ENCODE measurements at places on chromosomes 12 and 14.
A peak's percentile ranks its signal among the peaks of the same experiment; 100 is the strongest.

DNA sequence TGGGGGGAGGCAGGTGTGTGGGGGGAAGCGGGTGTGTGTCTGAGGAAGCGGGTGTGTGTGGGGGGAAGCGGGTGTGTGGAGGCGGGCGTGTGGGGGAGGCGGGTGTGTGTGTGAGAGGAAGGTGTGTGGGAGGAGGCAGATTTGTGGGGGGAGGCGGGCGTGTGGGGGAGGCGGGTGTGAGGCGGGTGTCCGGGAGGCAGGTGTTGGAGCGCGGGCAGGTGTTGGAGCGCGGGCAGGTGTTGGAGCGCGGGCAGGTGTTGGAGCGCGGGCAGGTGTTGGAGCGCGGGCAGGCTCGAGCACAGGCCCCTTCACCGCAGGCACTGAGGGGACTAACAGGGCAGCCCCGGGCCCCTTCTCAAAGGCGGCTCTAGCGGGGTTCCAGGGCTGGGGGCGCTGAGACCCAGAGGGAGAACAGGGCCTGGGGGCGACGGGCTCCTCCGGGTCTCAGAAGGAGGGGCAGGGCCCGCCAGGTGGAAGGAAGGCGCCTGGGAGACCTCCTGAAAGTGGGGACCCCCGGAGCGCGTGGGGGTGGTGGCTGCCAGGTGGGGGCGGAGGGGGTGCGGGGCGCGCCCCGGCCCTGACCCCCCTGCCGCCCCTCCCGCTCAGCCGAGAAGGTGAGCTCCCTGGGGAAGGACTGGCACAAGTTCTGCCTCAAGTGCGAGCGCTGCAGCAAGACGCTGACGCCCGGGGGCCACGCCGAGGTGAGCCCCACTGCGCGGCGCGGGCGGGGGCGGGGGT is 3.2 kb downstream of the CRIP2 start:
- peak; percentile 46 for DNase-seq

DNA sequence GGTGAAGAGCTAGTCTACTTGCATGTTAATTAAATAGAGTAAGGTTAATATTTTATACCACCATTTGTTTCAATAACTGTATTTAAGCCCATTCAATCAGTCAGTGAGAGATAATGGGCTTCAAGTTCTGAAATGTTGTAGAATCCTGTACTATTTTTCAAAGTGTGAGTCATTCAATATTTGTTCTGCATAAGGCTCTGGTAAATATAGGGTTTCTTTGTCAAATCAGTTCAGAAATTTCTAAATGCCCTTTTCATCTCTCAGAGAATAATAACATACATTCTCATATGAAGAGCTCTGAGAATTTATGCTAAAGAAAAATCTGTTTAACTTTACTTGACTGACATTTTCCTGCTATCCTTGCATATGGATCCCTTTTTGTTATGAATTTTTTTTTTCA is 493.3 kb downstream of the TMTC2 start:
- no peak for DNase-seq

DNA sequence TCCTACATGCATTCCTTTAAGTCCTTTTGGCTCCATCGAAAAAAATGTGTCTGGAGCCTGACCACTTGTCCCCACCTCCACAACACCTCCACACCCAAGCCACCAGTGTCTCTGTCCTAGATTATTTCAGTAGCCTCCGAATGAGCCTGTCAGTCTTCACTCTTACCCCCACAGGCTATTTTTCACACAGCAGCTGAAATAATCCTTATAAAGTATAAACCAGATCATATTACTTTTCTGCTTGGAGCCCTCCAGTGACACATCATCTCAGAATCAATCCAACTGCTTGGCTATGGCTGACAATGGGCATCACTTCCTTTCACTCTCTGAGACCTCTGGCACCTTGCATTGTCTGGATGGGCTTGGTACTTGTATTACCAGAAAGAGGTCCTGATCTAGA is 44.9 kb downstream of the BBS10 start:
- DNase-seq = no peak

GRCh38 chr14:23154964-23155587 is 28.4 kb downstream of the SLC7A8 start:
- no peak for DNase-seq

DNA sequence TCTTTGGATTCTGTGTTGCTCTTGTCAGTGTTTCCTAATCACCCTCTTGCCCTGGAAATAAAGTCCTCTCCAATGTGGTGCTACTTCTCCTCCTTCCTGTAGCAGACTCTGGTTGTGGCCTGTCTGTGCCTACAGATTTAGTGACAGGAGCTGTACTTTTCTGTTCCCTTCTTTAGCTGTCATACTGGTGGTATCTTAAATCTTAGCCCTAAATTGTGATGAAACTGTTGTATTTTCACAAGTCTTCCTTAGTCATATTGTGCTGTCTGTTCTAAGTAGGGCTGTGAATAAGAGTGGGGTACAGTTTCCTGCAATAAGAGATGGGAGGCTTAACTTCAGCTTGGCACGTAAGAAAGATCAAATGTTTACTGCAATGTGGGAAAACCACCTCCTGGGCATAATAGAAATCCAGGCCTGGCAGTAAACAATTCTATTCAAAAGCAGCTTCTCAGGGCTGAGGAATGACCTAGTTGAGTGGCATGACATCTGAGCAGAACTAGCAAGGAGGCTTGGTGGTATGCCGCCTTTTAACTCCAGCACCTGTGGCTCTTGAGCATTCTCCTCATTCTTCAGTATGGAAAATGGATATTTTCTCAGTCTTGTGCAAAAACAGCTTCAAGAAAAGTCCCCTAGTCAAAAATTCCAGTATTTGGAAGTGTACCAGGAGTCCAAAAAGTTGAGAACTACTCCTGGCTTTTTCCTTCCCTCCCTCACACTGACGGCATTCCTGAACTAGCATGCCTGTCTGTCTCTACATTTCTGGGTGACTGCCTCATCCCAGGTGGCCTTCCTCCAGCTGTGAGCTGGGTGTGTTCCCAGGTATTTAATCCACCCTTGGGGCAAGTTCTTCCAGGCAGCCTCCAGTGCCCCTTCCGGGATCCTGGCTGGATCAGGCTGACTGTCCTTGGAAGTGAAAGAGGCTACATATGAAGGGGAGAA is 19.5 kb downstream of the ANO6 start:
- no peak for DNase-seq

- DNase-seq = no peak
Measured at GRCh38 chr12:117151403-117152031, 38.8 kb downstream of the FBXO21 start.

- DNase-seq = no peak
Measured at GRCh38 chr14:81980601-81981306, 447.1 kb upstream of the SEL1L start.

DNA sequence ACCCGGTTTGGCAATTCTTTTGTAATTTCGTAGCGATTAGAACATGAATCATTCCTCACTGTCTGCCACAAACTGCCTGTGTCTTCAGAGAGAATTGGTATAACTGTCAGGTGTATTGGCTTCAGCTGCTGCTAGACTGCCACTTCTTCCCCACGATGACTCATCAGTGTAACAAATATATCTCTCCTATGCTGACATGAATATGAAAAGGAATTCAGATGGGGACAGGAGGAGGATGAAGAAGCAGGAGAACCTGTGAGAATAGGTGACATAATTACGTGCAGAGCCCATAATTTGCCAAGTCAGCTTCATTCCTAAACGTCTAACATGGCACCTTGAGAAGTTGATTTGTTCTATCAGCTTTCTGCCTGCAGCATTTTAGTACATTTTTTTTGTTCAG is 64.9 kb downstream of the FRMD6 start:
- DNase-seq = no peak

DNA sequence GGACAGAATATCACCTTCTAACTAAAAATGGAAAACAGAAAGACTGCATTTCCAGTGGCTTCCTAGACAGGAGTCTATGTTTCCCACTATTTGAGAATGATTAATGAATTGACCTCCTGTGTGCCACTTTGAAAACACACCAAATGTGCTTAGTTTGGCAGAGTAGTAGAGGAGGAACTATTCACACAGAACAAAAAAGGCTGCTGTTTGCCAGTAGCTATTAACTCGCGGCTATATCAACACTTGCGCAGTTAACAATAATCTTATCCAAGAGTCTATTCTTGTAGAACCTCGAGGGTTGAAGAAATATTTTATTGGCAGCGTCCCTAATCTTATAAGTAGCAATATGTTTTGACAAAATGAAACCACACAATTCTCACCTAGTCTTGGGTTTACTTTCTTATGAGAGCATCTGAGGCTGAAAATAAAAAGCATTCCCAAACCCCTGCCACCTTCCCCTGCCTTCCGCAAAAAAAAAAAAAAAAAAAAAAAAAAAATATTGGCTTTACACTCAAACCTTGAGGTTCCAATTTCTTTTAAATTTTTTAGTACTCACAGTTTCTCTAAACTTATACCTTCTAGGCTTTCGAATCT is 127.3 kb upstream of the FLRT2 start:
- no peak for DNase-seq

DNA sequence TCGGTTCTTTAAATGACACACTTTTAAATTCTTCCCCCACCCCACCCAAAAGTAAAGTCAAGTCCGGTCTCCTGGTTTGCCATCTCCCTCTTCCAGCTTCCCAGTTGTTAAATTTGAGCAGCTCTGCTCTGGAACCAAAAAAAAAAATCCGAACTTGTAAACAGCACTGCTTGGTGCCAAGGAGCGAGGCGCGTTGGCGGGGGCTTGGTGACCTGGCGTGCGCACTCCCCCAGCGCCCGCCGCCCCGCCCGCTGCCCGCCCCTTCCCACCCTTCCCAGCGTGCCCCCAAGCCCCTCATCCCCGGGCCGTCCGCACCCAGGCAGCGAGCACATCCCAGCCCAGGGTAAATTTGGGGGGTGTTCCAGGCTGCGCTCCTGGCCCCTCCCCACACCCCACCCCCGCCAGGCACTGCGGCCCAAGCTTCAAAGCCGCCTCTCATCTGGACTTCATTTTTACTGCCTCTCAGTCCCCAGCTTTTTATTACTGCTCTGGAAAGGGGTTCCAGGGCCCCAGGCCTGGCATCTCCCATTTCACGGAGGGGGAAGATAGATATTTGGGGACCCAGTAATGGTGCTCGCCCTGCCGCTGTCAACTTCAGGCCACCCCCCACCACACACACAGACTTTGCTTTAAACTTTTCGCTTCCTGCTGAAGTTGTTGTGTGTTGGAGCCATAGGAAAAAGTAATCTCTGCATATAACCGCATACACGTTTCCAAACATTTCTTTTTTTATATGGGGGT is 11.7 kb upstream of the ITGB7 start:
- DNase-seq = no peak

DNA sequence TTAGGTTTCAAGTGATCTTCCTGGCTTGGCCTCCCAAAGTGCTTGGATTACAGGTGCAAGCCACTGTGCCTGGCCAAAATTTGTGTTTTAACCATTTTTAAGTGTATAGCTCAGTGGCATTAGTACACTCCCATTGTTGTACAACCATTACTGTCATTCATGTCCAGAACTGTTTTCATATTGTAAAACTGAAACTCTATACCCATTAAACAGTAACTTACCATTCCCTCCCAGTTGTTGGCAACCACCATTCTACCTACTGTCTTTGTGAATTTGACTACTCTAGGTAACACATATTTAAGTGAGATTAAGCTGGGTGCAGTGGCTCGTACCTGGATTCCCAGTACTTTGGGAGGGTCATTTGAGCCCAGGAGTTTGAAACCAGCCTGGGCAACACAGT is 67.3 kb upstream of the KCNH3 start:
- DNase-seq = no peak

- DNase-seq = no peak
Measured at GRCh38 chr12:2101771-2102170, 49.0 kb downstream of the CACNA1C start.

DNA sequence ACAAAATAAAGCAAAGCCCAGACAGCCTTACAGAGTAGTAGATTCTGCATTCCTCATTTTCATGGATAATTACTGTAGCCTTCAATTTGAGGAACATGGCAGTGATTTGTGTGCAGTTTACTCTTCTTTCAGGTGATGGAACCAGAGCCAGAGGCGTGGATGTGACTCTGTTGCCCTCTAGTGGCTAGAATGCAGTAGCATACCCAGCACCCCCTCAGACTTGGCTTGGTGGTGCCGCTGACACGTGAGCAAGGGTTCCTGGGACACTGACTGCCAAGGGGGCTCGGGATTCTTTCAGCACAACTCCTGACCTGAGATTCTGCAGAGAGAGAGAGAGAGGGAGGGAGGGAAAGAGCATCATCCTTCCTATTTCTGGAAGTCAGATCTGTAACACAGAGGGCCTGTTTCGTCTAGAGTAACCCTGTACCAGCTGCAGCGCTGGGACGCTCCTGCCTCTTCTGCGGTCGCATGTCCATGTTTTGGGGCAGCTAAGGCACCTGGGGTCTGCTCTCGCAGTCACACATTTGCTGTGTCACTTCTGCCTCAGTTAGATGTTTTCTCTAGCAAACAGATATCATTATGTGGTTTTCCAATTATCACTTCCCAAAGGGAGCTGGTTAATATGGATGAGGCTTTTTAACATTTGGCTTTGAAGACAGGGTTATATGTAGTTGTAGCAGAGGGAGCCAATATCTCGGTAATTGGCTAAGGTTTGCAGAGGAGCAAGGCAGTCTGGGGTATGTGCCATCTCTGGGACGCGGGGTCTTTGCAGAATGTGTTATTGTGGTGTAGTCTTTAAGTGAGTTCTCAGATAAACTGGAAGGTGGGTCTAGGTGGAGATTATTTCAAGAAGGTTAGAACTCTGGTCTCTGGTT is 428.1 kb downstream of the NRXN3 start:
- peak; percentile 68 for DNase-seq

GRCh38 chr12:43132291-43132690 is 419.7 kb downstream of the ADAMTS20 start:
- DNase-seq = no peak

DNA sequence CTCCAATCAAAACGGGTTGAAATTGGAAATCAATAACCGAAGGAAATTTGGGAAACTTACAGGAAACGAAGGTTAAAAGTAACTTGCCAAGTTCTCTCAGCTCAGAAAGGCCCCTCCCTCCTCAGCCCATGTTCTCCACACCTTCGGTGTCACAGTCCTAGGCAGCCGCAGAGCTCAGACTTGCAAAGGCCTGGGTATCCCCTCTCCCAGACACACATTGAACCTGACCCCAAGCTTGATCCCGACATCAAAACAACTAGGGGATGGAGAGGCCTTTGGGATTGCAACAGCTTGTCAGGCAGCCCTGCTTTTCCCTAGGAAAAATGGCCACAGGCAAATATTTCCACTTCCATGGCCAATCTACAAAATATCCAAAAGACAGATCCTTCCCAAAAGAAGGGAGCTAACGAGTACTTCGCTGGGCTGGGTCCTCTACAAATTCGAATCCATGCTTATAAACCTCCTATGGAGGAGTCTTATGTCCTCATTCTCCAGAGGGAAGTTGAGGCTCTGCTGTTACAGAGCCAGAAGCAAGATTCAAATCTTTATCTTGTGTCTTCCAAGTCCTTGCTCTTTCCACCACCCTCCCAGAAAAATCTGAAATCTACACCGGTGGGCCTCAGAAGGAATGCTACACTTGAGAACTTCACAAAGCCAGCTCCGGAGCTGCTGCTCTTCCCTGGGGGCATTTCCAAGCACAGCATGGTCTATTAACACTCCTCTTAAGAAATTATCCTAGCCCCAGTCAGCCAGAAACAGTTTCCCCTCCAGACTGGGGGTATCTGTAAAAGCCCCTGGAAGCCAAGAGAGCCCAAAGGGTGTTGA is 35.7 kb upstream of the PNMA1 start:
- no peak for DNase-seq

GRCh38 chr14:100155756-100156616 is 3.5 kb downstream of the DEGS2 start:
- DNase-seq = no peak

Measured in NCI-H2171 (cell line).